Pericardium fibroblast (primary cell): ENCODE measurements at places on chromosomes 13 and 19. TPM values are rescaled to one million over a fixed set of nuclear protein-coding genes. Genes with fewer than 3 reads are reported as not detected.

ZNF677 gene
- total RNA-seq = 7.4 and 20.2 TPM in 2 replicates

EFNA2 gene
- total RNA-seq = not detected in 2 replicates

FOXA3 gene
- total RNA-seq = not detected in 2 replicates

EPS8L1 gene
- 0.60 and 2.5 TPM in 2 replicates for total RNA-seq

FFAR2 gene
- total RNA-seq = not detected in 2 replicates

GADD45B gene
- total RNA-seq = 58.5 and 176 TPM in 2 replicates

SPART gene
- total RNA-seq = 107 and 126 TPM in 2 replicates

KLK4 gene
- total RNA-seq = not detected in 2 replicates

PLPP2 gene
- 2.6 and 18.8 TPM in 2 replicates for total RNA-seq

ATCAY gene
- total RNA-seq = not detected in 2 replicates

CYP2F1 gene
- not detected in 2 replicates for total RNA-seq

PSG1 gene
- total RNA-seq = not detected in 2 replicates
